ENCODE measurements at places on chromosomes 3 and 15.

- DNase-seq = no peak
Measured at GRCh38 chr3:78754066-78754743, 1013.6 kb downstream of the ROBO1 start.

DNA sequence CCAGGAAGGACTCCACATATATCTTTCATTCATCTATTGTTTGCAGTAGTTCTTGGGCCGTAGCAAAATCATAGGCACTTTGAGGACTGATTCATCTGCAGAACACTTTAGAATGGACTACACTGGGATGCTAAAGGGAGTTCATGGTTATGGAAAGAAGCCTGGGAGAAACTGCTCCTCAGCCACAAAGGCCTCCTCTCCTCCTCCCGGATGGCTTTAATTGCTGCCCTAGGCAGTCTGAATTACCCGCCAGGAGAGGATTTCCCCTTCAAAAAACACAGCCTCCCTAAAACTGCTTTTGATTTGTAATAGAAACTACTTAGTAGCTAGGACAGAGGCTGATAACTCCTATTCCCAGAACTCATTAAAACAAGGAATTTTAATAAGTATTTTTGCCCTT, 4.6 kb downstream of the TMEM266 start:
- no peak for DNase-seq

DNA sequence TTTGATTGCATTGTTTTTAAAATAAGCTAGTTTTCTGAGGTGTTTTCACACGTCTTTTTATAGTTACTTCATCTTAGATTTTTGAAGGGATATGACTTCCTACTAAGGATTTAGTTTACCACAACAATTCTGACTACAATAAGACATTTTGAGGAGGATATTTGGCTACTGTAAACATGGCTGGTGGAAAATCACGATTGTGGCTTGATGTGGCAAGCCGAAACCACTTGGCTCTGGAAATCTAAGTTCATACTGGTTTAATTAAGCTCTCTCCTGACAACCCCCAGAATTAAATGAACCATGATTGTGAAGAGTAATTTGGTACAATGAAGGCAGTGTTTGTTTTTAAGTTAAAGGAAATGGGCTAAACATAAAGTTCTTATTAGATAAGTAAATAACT, 30.8 kb downstream of the ST3GAL6 start:
- DNase-seq = no peak

GRCh38 chr3:144273601-144274000, 302.0 kb downstream of the DIPK2A start:
- no peak for DNase-seq

GRCh38 chr3:9746330-9746729, 3.4 kb upstream of the OGG1 start:
- DNase-seq = no peak

Data from HS-27A (cell line).